ENCODE measurements at places on chromosomes 16 and 17. TPM values are rescaled to one million over a fixed set of nuclear protein-coding genes. Genes with fewer than 3 reads are reported as not detected.

The SLC43A2 gene
- total RNA-seq, result 15.5 TPM

The PRR15L gene
- not detected for total RNA-seq

The DNAI2 gene
- not detected for total RNA-seq

The CETP gene
- 0.82 TPM for total RNA-seq

GRCh38 chr17:8829036-8829941, 30.1 kb upstream of the MFSD6L start:
- no peak for DNase-seq

- no peak for DNase-seq
Observed at GRCh38 chr17:57761887-57762286, 16.8 kb upstream of the CCDC182 start.

GRCh38 chr17:78038748-78039288, 80.3 kb downstream of the TNRC6C start:
- no peak for DNase-seq

- peak; percentile 62 for DNase-seq
Observed at GRCh38 chr17:43006639-43007551, at the start of gene IFI35. TSS of gene IFI35 (plus strand) at chr17:43006784. CDS start at chr17:43006948, 164 bp downstream.

GRCh38 chr17:60231234-60231633, 81.5 kb downstream of the CA4 start:
- DNase-seq, result peak; percentile 20

DNA sequence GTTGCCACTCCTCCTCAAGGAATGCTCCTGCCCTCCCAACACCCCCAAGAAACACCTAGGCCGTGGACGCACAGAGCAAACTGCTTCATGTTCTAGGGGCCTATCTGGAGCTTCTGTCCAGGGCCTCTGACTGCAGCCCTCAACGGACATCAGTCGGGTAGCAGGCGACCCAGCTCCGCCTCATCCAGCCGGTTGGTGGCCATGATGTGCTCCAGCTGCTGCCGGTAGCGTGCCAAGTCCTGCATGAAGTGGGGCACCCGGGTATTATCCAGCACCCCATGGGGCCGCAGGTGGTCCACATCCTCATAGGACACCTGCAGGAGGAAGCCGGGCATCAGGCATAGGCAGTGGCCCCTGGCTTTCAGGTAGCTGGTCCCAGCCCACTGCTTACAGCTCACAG, 6.3 kb downstream of the NOL3 start:
- DNase-seq, result no peak

GRCh38 chr17:2982854-2983253, 80.6 kb downstream of the OR1D5 start:
- DNase-seq, result peak; percentile 78

DNA sequence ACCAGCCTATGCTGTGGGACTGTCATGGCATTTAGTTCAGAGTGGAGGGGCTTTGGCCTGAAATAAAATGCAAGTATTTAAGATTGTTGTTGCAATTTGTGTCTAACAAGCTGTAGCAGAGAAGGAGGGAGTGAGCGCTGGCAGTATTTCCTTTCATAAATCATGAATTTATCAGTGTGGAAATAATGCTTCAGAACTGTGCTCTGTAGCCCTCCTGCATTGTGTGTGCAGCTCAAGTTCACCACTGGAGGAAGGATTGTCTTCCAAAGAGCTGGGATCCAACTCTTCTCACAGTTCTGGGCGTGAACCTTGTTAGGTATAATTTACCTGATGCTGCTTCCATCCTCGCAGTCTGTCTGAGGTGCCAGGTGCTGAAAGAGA, 15.1 kb downstream of the SNX11 start:
- no peak for DNase-seq

DNA sequence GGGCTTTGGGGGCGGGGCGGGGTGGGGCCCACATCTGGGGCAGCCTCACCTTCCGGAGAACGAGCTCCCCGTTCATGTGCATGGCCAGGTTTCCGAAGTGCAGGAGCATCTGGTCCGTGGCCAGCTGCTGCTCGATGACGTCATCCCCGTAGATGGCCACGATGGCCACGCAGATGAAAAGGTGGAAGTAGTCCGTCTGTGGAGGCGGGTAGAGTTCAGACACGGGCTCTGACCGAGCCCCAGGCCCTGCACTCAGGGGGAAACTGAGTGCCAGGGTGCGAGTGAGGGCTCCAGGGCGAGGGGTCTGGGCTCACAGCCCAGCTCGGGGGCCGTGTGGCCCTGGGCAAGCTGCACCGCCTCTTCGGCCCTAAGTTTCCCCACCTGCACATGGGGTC, 93.7 kb downstream of the TBC1D16 start:
- DNase-seq, result no peak

- DNase-seq, result peak; percentile 67
Observed at GRCh38 chr16:84356591-84357116, 11.7 kb upstream of the ATP2C2 start.

GRCh38 chr16:12323007-12323758, 346.6 kb downstream of the SNX29 start:
- DNase-seq, result no peak

GRCh38 chr16:59060207-59060606, 326.1 kb upstream of the GOT2 start:
- DNase-seq, result no peak

GRCh38 chr16:84965428-84966415, 45.6 kb downstream of the ZDHHC7 start:
- DNase-seq, result no peak

- no peak for DNase-seq
Observed at GRCh38 chr17:42541041-42541833, 5.2 kb downstream of the NAGLU start.

DNA sequence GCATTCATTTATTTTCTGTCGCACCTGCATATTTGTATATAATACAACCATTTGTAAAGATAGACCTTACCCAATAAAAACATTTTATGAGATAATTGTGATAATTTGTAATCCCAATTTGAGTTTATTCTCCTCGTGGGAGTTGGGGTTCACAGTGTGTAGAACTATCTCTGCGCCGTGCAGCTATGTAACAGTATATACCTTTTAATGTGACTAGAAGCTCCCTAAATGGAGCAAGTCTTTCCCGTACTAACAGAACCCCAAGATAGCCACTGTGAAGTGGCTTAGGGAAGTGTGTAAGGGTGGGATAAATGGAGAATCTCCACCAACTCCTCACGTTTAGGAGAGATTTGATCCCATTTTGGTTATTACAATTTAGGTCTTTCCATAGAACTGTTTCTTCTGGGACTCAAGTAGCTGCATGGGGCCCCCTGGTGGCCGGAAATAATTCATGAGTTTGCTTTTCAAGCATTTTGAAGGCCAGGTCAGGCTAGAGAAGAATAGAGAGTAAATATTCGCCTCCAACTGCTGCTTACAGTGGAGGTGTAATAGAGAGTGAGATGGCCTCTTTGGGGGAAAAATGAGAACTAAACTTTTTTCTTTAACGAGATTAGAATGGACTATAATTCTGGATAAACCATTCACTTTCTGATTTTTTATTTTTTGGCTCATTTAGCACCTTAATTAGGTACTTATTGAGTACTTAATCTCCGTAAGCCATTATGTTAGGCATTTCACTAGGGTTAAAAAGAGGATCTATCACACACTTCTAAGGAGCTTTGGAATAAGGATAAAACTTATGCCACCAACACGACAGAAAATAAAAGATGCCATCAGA, 4.5 kb downstream of the TMEM100 start:
- DNase-seq, result peak; percentile 17

DNA sequence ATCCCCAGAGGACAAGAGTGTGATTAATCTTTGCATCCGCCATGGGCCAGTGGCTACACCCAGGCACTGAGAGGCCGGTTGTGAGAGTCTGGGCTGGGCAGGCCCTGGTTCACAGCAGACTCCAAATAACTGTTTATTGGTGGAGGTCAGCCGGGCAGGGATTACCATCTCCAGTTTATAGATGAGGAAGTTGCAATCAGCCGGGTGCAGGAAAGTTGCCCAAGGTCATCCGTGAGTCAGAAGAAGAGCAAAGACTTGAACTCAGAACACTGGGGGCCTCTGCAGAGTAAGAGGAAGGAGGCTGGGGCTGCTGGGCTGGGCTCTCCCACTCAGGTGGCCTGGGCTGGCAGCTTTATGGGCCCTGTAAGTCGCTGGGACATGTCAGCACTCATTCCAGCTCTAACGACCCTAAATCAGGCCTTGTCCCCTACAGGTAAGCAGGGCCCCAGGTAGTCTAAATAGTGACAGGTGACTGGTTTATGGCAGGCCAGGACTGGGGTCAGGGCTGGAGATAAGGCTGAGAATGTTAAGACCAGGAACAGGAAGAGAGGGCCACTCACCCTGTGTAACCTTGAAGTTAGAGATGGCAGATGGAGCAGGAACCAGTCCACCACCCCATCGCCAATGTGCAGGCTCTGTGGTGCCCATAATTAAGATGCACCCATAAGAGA, 2.1 kb upstream of the CA4 start:
- DNase-seq, result no peak

Data from frontal cortex (tissue), 4 donors.